ENCODE measurements at places on chromosomes 4 and X. TPM values are rescaled to one million over a fixed set of nuclear protein-coding genes. Genes with fewer than 3 reads are reported as not detected.

DNA sequence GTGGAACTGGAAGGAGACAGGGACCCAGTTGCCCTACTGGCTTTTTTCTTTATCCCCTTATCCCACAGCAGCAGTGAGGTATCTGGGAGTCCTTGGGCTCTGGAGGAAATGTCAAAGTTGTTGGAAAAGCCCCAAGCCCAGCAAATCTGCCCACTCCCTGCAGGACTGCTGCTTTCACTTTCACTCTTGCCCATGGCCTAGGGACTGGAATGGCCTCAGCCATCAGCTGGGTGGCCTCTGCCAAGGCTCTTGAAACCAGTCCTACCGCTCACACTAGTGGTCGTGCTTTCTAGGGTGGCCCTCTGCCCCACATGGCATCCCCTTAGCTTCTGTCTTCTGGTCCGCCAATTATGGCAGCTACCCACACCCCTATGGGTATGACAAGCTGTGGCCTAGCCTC, 9.7 kb upstream of the RHOXF1 start:
- no peak for DNase-seq
- H3K27me3 ChIP-seq = no peaks in the 10 kb centered on the region
- H3K4me1 ChIP-seq = no peaks in the 10 kb centered on the region

DNA sequence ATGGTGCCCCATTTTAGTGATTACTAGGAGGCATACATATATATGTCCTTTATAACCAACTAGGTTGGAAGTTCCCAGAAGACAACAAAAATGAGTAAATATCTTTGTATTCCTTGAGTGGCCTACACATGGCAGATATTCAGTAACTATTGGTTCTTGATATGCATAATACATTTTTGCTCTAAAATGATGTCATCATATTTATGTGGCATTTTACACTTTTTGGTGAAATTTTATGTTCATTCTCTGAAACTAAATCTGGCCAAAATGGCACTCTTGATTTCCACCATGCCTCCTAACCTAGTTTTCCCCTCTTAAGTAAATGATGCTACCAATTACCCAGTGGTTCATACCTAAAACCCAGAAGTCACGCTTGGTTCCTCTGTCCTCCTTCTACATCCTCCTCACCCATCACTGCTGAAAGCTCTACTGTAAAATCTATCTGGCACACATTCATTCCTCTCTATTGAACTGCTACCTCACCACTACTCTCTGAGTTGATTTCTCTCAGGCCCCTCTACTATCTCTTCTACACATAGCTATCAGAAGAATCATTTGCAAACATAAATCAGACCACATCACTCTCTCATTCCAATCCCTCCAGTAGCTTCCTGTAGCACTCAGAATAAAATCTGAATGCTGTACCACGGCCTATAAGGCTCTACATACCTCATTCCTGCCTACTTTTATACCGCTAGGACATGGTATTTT, 13.4 kb downstream of the SLC10A7 start:
- H3K27me3 ChIP-seq = no peaks in the 10 kb centered on the region
- H3K4me3 ChIP-seq = no peak overlapping the region
- no peaks in the 10 kb centered on the region for H3K4me1 ChIP-seq
- no peak for DNase-seq

DNA sequence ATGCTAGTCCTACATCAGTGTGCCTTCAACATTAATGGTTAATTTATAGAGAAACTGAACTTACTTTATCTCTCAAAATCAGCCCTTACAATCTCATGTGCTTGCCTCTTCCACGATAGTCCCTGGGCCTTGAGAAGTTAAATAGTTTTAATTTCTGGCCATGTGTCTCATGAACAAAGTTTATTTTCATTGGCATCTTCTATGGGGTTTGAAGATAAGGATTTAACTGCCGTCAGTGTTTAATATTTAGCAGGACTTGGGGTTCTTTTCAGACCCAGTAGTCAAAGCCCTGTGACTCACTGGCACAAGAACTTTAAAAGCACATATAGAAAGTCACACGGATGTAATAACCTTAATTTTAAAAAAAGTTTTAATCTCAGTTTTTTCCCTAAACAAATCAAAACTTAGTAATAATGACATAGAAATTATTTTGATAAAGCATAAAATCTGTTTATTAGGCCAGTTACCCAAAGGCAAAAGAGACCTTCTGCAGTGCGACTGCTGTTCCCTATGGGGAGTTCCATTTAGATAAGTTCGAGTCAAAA, 10.1 kb upstream of the MPP1 start:
- H3K4me1 ChIP-seq = no peaks in the 10 kb centered on the region
- DNase-seq = no peak
- H3K36me3 ChIP-seq = no peaks in the 10 kb centered on the region
- no peak overlapping the region for H3K4me3 ChIP-seq
- H3K27ac ChIP-seq = no peak overlapping the region

DNA sequence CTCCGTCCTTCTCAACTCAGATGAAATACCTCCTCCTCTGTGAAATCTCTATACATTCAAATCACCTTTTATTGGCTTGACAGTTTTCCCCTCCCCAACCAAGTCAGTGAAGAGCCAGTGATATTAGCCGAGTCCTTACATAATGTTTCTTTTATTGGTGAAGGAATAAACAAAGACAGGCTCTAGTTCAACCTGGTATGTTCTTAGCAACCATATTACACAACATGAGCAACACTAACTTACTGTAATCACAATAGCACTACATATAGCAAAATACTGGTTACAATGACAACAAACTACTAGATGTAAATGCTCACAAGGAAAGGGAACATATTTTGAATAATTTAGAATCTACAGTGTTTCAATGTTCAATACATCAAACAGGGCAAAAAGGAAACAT, 19.9 kb downstream of the DHX15 start:
- no peak overlapping the region for H3K27ac ChIP-seq
- no peak overlapping the region for H3K4me3 ChIP-seq
- H3K4me1 ChIP-seq = no peaks in the 10 kb centered on the region

- no peaks in the 10 kb centered on the region for H3K27me3 ChIP-seq
- no peaks in the 10 kb centered on the region for H3K4me1 ChIP-seq
- no peak for DNase-seq
- H3K36me3 ChIP-seq = no peaks in the 10 kb centered on the region
- no peak overlapping the region for H3K4me3 ChIP-seq
These were observed 207.7 kb upstream of the PRPS2 start for GRCh38 chrX:12583543-12583942.

DNA sequence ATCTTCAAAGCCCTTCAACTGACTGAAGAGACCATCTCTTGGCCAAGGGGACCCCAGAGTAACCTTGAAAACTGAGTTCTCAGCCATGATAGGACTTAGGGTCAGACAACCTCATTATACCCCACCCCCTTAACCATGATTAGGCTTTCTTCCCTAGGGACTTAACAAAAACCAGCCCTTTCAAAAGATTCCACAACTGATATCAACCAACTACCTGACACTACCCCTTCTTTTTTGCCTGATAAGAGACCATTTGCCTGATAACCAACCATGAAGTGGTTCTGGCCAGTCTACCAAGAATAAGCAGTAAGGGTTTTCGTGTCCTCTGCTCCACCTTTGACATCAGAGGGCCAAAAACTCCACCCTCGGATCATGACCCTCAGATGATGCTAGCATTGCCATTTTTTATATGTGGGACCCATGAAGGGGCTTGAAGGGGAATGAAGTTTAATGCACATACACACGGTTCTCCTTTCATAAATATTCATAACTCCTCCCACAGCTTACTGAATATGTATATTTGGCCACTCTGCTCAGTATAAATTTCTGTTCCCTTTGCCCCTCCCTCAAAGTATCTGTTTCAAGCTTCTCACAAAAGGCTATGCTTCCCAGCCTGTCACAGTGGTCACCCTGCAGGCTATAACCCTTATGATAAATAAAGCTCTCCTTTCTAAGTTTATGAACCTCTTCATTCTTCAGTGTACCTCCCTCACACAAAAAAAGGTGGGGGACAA, 12.3 kb downstream of the TBCK start:
- no peak for DNase-seq
- H3K36me3 ChIP-seq = peaks cover 3% of the 10 kb centered on the region
- no peak overlapping the region for H3K27ac ChIP-seq
- no peaks in the 10 kb centered on the region for H3K4me1 ChIP-seq
- no peaks in the 10 kb centered on the region for H3K27me3 ChIP-seq
- no peak overlapping the region for H3K4me3 ChIP-seq

DNA sequence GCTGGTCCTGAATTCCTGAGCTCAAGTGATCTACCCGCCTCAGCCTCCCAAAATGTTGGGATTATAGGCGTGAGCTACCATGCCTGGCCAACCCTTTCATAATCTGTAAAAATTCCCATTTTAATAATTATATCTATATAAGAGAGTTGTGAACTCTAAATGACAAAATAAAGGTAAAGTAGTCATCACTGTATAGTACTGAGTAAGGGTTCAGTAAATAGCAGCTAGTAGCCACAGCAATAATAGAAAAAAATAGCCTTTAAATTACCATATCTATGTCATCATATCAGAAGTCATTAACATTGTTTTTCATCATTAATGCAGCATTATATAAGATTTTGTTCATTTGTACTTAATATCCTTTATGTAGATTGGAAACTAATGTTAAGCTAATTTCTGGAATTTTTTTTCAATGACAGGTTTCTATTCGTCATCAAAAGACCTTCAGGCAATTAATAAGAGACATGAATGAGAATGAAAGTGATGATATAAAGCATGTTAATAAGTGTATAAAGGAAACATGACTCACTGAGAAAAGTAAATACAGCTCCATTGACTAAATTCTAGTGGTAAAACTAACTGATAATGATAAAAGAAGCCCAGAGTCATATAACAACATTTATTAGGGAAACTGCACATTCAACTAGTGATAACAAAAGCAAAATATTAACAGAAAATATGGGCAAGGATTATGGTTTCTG, 85.9 kb upstream of the UGT8 start:
- DNase-seq = no peak
- H3K4me1 ChIP-seq = no peaks in the 10 kb centered on the region
- no peaks in the 10 kb centered on the region for H3K27me3 ChIP-seq
- H3K4me3 ChIP-seq = no peak overlapping the region
- H3K27ac ChIP-seq = no peak overlapping the region
- H3K36me3 ChIP-seq = no peaks in the 10 kb centered on the region

DNA sequence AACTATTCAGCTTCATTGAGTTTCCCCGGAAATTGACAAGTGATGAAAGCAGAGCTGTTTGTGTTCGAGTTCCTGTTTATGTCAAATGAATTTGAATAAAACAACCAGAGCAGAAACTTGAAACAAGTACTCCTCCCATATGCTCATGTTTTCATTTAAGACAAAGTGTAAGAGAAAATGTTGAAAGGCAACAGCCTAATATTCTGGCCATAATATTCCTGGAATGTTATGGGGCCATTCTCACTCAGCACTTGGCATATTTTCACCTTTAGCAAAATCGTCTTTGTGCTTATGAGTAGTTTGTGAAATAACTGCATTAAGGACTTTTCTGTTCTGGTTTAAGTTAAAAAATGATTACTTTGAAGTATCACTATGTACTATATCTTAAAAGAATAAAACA, 276.0 kb upstream of the FAT1 start:
- H3K4me1 ChIP-seq = no peaks in the 10 kb centered on the region
- H3K4me3 ChIP-seq = no peak overlapping the region
- no peaks in the 10 kb centered on the region for H3K36me3 ChIP-seq
- no peak overlapping the region for H3K27ac ChIP-seq
- no peak for DNase-seq
- H3K27me3 ChIP-seq = no peaks in the 10 kb centered on the region

DNA sequence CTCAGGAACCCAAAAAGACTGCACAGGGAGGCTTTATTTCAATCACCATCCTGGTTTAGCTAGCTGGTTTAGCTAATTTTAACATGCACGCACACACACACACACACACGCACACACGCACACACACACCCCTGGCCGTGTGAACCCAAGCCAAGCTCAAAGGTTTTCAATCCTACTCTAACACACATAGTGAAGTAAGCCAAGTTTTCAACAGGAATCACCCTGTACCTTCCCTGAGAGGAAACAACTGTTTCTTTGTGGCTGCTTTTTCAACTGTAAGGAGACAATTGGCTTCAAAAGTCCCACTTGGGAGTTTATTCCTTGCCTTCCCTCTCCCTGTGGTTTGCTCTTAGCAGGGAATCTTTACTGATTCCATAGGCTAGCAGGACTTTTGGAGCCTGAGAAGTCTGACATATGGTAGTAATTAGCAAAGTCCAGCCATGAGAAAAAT, 98.9 kb upstream of the BMP3 start:
- no peak overlapping the region for H3K27ac ChIP-seq
- no peak overlapping the region for H3K4me3 ChIP-seq
- H3K4me1 ChIP-seq = no peaks in the 10 kb centered on the region
- no peaks in the 10 kb centered on the region for H3K27me3 ChIP-seq
- no peaks in the 10 kb centered on the region for H3K36me3 ChIP-seq

- H3K36me3 ChIP-seq = no peaks in the 10 kb centered on the region
- H3K27ac ChIP-seq = peak overlapping the region; percentile 84
- no peaks in the 10 kb centered on the region for H3K27me3 ChIP-seq
- no peak for DNase-seq
These were observed 30.7 kb upstream of the HELT start for GRCh38 chr4:184987493-184988031.

- H3K36me3 ChIP-seq = no peaks in the 10 kb centered on the region
- no peaks in the 10 kb centered on the region for H3K4me1 ChIP-seq
- DNase-seq = no peak
- H3K4me3 ChIP-seq = no peak overlapping the region
- no peaks in the 10 kb centered on the region for H3K27me3 ChIP-seq
- H3K27ac ChIP-seq = no peak overlapping the region
These were observed 14.0 kb upstream of the MFAP3L start for GRCh38 chr4:170040031-170040680.

- no peak overlapping the region for H3K27ac ChIP-seq
- DNase-seq = no peak
- no peaks in the 10 kb centered on the region for H3K27me3 ChIP-seq
- no peak overlapping the region for H3K4me3 ChIP-seq
These were observed 26.7 kb downstream of the FAM156B start for GRCh38 chrX:52923781-52924241.

- no peak overlapping the region for H3K4me3 ChIP-seq
- no peaks in the 10 kb centered on the region for H3K4me1 ChIP-seq
- H3K27ac ChIP-seq = no peak overlapping the region
- no peaks in the 10 kb centered on the region for H3K27me3 ChIP-seq
- no peaks in the 10 kb centered on the region for H3K36me3 ChIP-seq
These were observed 64.9 kb upstream of the SCOC start for GRCh38 chr4:140308366-140309123.

GRCh38 chr4:142211444-142211843, 575.1 kb downstream of the IL15 start:
- no peak for DNase-seq
- no peak overlapping the region for H3K4me3 ChIP-seq
- H3K27me3 ChIP-seq = no peaks in the 10 kb centered on the region
- H3K36me3 ChIP-seq = no peaks in the 10 kb centered on the region

The GABRG1 gene
- polyA plus RNA-seq = 0.04 TPM

The CLDN22 gene
- polyA plus RNA-seq = 0.39 TPM

The RTL9 gene
- polyA plus RNA-seq = not detected

The ACSL4 gene
- 34.0 TPM for polyA plus RNA-seq

The FGFR3 gene
- polyA plus RNA-seq = 28.5 TPM

The DKK2 gene
- polyA plus RNA-seq = 0.19 TPM

The PDZD4 gene
- polyA plus RNA-seq = 4.7 TPM

Data from kidney (tissue), 22 donors.